HEK293T (cell line): ENCODE measurements at places on chromosomes 13 and 19.

- DNase-seq = no peak
Observed at GRCh38 chr13:100231176-100231575, 142.3 kb downstream of the PCCA start.

- DNase-seq = no peak
Observed at GRCh38 chr19:12668932-12669269, 2.3 kb downstream of the WDR83 start.

DNA sequence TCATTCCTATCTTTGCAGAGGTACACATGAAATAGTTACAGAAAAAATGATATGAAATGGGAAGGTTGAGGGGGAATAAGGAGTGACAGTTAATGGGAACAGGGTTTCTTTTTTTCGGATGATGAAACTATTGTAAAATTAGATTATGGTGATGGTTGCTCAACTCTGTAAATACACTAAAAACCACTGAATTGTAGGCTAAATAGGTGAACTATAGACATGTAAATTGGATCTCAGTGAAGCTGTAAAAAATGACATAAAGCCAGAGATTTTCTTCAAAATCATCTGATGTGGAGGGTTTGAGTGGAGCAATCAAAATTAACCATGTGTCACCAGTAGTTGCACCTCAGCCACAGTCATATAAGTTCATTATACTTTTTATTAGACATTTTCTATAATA, 6.6 kb upstream of the FLT3 start:
- no peak for DNase-seq

DNA sequence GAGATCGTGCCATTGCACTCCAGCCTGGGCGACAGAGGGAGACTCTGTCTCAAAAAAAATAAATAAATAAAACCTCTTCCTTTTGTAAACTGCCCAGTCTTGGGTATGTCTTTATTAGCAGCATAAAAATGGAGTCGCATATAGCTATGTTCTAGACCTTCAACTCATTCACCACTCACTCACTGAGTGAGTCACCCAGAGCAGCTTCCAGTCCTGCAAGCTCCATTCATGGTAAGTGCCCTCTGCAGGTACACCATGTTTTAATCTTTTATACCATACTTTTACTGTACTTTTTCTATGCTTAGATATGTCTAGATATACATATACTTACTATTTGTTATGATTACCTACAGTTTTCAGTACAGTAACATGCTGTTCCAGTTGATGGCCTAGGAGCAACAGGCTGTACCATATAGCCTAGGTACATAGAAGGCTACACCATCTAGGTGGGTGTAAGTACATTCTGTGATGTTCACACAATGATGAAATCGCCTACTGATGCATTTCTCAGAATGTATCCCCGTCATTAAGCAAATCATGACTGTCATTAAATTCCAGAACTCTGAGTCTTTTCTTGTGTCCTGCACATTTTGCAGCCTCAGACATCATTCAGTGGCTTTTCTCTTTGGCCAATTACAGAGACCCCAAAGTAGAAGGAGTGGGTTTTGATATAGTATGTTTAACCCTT, 13.7 kb upstream of the FARP1 start:
- DNase-seq = no peak

DNA sequence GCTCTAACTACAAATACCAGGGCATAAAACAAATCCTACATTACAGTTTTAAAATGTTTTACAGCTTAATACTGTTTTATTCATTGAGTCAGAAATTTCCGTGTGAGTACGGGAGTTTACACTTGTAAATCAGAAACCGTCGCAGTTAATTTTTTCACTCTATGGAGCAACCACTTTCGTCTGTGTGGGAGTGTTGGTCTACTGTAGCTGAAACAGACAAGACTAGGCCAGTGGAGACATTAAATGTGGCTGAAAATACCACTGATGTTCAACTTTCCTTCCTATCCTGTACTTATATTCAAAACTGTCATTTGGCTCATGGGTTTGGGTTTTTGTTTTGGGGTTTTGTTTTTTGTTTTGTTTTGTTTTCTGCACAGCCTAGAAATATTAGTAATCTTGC, 268.7 kb downstream of the DCT start:
- peak; percentile 51 for DNase-seq
